ENCODE measurements at places on chromosomes 16 and 17.

DNA sequence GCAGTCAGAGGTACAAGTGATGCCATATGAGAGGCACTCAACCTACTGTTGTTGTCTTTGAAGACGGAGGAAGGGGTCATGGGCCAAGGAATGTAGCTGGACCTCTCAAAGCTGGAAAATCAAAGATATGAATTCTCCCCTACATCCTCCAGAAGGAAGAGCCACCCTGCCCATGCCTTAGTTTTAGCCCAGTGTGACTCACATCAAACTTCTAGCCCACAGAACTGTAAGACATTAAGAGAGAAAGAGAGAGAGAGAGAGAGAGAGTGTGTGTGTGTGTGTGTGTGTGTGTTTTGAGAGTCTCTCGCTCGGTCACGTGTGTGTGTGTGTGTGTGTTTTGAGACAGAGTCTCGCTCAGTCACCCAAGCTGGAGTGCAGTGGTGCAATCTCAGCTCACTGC is 87.1 kb downstream of the STX8 start:
- DNase-seq, result no peak

DNA sequence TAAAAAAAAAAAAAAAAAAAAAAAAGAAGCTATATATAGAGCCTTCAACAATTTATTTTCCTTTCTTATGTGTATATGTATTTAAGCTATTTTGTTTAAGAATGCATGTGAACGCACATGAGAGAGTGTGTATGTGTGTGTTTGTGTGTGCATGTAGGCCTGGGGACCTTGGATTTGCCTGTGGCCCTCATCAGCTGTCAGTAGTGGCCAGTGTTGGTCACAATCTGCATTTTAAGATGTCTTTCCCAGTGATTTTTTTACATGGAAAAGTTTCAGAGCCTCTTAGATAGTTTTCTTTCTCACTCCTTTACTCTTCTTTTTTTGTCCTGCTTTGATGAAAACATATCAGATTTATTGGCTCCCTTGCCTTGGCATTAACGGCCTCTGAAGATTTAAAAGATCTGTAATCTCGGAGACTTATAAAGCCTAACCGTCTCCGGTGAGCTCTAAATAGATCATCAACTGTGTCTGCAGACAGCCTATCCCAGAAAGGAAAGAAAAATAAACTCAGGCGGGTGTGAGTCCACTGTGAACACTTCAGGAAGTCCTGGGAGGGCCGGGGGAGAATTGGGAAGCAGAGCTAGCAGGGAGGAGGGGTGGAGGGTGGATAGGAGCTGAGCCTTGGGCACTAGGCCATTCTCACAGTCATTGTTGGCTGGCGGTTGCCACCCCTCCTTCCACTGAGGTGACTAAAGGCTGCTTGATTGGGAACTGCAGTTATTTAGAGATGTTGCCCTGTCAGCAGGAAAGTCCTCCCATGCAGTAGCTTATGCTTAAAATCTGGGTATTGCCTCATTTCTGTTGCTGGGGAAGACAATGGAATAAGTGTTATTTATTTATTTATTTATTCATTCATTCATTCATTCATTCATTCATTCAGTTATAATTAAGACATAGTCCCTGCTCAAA is 86.8 kb downstream of the WWP2 start:
- DNase-seq, result no peak

DNA sequence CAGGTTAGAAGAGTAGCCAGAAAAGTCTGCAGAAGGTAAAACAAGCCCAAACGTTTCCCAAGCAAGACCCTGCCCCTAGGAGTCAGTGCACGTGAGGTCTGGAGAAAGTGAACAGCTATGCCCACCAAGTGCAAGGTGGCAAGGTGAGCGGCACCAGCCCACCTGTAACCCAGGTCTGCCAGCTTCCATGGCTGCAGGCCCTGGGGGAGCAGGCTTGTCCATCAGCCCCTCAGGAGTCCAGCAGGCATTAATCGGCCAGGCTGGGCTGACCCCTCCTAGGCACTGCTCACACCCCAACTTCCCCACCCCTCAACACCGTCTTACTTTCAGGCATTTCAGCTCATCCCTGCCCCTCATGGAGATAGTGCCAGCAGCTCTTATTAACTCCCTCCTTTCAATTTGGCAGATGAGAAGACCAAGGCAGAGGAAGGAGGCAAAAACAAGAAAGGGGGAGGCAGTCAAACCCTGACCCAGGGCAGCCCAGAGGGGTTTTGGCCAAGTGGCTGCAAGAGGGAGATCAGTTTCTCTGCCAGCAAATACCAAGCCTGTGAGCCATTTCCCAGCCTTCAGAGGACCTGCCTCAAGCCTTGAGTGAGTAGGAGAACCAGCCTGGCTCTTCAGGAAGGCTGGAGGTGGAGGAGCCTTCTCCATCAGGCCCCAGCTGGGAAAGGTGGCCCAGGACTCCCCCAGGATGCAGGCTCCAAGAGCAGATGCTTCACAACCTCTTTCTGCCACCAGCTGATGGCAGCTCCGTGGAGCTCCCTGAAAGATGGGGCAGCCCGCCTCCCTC is 14.7 kb downstream of the BEAN1 start:
- no peak for DNase-seq

GRCh38 chr17:50205111-50205962 is 3.9 kb upstream of the COL1A1 start:
- peak; percentile 4 for DNase-seq

DNA sequence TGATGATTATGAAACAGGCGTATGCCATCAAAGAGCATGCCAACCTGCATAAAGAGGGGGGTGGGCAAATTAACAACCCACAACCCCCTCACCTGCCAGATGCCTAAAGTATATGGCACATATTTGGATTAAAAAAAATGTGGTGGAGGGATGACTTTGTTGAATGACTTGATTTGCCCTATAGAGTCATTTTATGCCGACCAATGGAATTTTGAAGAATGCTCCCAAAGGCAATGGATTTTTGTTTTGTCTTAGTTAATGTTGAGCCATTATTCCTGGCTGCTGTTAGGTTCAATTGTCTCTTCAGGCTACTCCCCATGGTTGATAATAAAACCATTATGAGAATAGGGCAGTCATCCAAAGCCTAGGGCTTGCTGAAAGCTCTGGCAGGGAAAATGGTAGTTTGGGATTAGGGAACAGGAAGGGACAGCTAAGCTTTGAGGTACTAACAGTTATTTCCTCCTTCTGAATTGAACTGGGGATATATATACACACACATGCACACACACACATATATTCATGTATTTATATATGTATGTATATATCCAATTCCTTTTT is 5.8 kb upstream of the CHCT1 start:
- DNase-seq, result no peak

- DNase-seq, result no peak
Observed at GRCh38 chr16:82741073-82741615, 114.4 kb downstream of the CDH13 start.

DNA sequence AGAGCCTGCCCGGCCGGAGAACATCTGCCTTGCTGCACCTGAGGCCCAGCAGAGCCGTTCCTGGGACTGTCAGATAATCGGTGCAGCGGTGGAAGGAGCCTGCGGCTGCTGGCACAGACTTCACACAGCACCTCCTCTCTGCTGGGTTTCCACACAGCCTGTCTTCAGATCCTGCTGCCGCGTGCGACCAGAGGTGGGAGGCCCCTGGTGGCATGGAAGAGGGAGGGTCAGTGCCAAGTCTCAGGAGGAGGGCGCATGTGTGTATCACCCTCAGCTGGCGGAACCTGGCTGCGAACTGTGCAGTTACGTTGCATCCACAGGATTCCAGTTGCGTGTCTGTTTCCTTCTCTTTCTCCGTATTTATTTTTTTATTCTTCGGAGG is 3.3 kb downstream of the CDK5R1 start:
- no peak for DNase-seq

- no peak for DNase-seq
Observed at GRCh38 chr17:80830020-80830780, 161.4 kb upstream of the CHMP6 start.

DNA sequence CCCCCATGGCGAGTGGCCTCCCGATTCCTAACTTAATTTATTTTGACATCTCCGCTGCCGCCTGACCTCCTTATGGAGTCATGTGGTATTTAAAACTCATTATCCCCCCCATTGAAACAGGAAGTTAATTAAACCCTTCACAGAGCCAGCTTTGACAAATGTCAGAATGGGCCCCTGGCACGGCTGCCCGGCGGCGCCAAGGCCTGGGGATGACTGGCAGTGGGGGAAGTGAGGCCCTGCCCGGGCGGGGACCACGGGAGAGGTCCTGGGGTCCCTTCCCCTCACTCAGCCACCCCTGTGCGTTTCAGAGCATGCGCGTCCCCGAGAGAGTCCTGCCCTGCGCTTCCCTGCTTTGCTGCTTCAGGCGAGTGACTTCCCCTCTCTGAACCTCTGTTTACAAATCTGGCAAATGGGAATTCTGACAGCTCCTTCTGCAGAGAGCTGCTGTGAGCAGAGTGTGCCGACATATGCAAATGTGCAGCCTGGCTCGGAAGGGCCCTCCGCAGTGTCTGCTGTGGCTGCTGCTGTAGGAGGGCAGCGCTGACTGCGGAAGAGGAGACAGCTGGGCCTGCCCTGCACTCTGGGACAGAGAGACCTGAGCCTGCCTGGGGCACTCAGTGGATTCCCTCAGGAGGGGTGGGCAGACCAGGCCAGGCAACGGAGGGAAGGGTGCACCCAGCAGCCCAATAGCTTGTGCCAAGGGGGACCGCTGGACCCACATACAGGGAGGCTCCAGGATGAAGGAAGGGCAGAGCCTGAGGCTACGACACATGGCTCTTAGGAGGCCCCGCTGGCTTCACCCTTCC is 4.4 kb upstream of the ZFPM1 start:
- no peak for DNase-seq

DNA sequence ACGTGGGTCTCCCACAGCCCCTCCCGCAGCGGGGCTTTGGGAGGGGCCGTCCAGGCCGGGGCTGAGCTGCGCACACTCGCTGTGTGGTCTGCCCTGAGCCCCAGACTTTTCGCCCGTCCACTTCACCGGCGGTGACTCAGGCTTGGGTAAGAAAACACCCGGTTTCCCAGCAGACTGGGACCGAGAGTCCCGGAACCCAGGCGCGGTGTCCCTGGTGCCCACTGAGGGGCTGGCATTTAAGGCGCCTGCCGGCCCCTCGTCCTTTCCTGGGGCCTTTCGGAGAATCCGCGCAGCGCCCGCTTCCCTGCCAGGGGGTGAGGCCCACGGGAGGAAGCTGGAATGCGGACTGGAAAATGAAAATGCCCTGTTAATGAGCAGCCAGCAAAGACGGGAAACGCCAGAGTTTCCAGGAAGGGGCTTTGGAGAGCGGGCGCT is 100.3 kb downstream of the C16orf95 start:
- no peak for DNase-seq

DNA sequence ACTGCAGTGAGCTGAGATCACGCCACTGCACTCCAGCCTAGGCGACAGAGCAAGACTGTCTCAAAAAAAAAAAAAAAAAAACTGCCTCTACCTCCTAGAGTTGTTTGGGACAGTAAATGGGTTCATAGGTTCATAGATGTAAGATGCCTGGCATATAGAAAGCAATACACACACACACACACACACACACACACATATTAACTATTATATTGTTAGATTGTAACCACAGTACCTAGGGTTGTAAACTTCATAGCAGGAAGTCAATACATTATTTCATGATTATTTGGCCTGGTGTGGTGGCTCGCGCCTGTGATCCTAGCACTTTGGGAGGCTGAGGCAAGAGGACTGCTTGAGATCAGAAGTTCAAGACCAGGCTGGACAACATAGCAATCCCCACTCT is 5.8 kb downstream of the XPO6 start:
- no peak for DNase-seq

DNA sequence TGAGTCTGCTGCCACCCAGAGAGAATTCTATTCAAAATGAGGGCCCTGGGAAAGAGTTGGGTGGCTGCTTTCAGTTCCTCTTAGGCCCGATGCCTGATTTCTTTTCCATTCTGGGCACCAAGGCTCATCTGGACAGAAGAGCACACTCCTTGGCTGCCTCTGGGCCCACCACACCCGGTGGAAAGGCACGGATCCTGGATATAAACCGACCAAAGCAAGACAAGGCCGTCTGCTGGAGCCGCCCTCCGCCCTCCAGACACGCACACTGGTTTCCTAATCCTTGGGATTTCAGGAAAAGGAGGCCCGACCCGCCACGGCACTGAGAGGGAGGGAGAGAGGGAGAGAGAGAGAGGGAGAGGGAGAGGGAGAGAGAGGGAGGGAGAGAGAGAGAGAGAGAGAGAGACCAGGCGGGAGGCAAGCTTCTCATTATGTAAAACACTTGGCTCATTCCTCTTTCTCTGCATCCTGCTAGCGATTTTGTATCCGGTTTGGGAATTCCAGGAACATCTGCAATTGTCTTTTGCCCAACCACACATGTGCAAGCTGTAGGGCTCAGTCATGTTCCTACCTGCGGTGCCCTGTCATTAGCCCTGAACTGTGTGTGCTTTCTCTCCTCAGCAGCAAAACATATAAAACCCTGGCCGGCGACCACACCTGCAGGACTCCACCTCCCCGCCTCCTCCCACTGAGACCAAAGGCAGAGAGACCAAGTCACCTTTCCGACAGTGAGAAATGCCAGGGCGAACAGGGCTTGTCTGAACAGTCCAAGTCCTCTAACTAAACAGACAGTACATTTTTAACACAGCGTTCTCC is 347.2 kb downstream of the SOX9 start:
- no peak for DNase-seq

DNA sequence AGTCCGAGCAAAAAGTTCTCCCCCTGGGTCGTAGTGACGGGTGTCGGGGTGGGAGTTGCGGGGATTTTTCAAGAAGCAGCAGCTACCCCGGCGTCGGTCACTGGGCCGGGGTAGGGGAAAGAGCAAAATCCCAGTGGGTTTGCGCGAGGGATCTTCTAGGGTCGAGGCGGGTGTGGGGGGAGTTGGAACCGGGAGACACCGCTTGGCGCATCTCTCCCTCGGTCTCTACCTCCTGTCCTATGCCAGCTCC is 2.3 kb upstream of the UBTF start:
- no peak for DNase-seq

DNA sequence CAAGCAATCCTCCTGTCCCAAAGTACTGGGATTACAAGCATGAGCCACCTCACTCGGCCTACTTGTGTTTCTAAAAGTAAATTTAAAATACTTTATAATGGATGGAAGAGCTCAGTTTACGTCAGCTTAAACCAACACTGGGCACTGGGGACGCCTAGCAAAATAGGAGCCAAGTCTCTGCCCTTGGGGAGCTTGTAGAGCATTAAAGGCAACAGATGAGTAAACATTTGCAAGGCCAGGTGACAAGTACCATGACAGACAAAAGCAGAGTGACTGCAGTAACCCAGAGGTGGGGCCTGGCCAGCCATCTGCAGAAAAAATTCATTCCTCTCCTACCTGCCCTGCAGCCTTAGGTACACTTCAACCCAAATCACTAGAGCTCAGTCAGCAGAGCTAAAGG is 12.1 kb upstream of the NLK start:
- DNase-seq, result no peak

DNA sequence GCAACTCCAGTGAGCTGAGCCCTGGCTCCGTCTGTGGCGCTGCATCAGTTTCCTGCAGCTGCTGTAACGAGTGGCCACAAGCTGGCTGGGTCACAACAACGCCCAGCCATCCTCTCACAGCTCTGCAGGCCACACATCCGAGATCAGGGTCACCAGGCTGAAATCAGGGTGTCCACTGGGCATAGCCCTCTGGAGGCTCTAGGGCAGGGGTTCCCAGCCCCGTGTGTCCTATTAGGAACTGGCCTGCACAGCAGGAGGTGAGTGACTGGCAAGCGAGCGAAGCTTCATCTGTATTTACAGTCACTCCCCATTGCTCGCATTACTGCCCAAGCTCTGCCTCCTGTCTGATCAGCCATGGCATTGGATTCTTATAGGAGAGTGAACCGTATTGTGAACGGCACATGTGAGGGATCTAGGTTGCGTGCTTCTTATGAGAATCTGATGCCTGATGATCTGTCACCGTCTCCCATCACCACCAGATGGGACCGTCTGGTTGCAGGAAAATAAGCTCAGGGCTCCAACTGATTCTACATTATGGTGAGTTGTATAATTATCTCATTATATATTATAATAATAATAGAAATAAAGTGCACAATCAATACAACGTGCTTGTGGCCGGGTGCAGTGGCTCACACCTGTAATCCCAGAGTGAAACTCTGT is 176.5 kb downstream of the SEC14L1 start:
- no peak for DNase-seq
